Hematopoietic multipotent progenitor cell treated with erythropoietin and hydrocortisone succinate and interleukin-3 and kit ligand, for 6 days (in vitro differentiated cells): ENCODE measurements at places on chromosomes 16 and 17.
A peak's percentile ranks its signal among the peaks of the same experiment; 100 is the strongest.

GRCh38 chr16:8951447-8952280 is 12.0 kb downstream of the USP7 start:
- DNase-seq = no peak

GRCh38 chr17:78122216-78122930 is 6.2 kb downstream of the TMC6 start:
- peak; percentile 62 for DNase-seq

DNA sequence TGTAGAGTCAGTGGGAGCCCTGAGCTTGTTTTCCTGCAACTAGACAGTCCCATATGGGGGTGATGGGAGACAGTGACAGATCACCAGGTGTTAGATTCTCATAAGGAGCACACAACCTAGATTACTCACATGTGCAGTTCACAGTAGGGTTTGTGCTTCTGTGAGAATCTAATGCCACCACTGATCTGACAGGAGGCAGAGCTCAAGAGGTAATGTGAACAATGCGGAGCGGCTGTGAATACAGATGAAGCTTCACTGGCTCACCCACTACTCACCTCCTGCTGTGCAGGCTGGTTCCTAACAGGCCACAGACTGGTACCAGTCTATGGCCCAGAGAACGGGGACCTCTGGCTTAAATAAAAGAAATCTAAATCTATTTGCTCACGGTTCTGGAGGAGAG is 10.2 kb upstream of the HSD17B2 start:
- DNase-seq = no peak

DNA sequence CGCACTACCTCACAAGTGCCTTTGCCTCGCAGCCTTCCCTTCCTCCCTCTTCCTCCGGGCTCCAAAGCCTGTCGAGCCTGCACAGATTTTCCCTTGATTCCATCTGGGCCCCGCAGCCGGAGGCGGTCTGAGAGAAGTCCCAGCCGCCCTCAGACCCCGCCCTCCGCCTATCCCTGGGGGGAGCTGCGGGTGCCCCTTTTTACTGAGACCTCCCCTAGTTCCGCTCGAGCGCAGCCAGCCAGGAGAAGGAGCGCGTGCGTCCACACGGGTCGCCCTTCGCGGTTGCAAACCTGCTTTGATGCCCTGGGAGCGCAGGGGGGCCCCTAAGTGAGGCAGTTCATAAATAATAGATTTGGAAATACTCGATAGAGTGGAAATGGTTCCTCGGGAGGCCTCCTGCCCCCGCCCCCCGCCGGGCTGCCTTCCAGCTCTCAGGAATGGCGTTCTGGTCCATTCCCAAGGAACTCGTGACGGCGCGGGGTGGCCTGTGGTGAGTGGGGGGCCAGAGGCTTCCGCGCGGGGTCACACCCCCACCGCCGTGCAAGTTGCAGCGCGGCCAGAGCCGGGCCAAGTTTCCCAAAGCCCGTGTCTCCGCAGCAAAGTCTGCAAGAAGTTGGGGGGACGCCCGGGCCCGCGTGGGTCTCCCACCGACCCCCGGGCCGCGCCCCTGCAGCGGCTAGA is 610 bp downstream of the C16orf74 start:
- peak; percentile 55 for DNase-seq

DNA sequence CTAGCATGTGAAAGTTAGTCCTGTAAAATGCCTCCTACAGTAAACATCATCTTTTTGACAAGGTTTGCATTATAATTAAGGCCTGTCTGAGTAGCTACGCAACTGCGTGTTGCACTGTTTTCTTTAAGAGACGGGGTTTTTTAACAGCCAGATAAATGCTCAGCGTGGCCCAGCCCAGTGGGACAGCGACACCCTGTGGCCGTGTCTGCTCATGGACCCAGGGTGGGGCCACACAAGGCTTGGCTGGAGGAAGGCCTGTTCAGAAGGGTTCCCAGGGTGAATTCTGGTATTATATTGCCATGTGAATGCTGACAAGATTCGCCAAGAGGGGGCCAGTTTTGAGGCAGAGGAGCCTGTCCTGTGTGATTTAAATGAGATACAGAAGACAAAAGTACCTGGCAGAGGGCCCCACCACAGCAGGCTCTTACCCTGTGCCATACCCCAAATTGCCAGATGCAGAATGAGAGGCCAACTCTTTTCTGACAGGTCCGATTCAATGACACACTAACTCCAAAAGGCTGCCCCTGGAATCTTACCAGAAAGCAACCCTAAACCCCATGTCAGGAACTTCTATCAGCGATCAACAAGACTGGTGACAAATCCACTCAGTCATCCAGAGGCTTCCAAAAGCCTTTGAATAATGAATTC is 65.9 kb upstream of the IRX6 start:
- DNase-seq = peak; percentile 80

- no peak for DNase-seq
These were observed 6.9 kb upstream of the HOXB2 start for GRCh38 chr17:48551596-48552465.

DNA sequence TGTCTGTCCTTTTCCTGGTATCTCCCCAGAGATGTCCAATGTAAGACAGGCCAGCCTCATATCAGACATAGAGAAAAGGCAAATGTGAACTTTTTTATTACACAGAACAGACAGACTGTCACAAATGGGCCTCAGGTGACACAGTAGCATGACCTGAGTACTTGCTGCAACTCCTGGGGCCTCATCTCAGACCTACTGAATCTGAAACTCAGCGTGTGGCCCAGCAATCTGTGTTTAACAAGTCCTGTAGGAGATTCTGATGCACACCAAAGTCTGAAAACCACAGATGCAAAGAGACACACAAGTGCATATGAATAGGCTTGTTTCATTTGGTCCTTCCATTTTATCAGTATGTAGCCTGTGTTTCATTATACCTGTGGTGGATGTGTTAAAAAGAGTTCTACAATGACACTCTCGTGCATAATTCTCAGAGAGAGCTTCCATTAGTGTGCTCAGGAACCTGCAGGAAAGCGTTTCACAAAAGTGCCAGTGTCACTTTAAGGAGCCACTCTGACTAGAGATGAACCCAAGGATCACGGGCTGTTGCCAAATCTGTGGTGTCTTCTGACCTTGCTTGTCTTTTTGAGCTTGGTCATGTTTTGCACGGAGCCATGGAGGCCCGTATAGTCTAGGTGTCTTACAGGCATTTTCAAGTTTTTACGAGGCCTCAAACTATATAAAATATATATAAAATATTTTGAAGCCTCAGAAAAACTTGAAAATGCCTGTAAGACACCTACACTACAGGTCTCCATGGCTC is 33.8 kb upstream of the NF1 start:
- no peak for DNase-seq

- no peak for DNase-seq
These were observed 74.8 kb upstream of the DNAH17 start for GRCh38 chr17:78652024-78652423.

- no peak for DNase-seq
These were observed 114.4 kb downstream of the CDH13 start for GRCh38 chr16:82741073-82741615.

- no peak for DNase-seq
These were observed 7.9 kb downstream of the GP2 start for GRCh38 chr16:20319406-20319805.

- no peak for DNase-seq
These were observed 572.1 kb upstream of the PSMD7 start for GRCh38 chr16:73724503-73724902.

DNA sequence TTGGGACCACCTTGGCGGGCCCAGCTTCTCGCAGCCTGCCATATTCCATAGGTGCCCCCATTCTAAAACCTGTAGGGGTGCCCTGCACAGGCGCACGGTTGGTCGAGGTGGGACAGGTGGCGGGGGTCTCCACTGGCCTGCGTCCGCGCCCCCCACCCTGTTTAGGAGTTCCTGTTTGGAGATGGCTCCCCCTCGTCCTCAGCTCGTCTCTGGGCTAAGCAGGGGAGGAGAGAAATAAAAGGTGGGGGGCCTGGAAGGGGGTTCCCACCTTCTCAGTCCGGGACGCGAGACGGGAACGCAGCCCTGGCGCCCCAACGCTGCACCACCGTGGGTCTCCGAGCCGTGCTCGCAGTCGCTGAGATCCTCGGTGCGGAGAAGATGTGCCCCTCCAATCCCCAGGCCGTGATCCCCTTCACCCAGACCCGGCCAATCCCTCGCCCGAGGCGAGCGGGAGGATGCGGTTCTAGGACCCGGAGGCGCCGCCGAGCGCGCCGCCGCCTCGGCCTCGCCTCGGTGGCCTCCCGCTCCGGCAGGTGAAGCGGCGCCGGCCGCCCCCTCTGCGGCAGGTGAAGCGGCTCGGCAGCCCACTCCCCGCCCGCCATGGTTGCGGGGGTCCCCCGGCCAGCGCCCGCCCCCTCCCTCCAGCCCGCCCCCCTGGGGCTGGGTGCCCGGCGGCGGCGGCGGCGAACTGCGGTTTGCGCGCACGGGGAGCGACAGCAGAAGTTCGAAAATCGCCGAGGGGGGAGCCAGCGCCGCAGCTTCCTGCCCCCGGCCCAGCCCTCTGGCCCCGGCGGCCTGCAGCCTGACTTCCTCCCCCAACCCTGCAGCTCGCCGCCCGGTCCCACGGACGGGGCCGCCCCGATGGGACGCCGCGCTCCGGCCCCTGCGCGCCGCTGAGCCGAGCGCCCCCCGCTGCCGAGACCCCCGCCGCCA is at the start of gene FMNL1:
TSS of gene FMNL1 (plus strand) at position 805 of the 933 bp plus-strand sequence. CDS start 240 bp downstream, outside the sequence.
- peak; percentile 71 for DNase-seq

DNA sequence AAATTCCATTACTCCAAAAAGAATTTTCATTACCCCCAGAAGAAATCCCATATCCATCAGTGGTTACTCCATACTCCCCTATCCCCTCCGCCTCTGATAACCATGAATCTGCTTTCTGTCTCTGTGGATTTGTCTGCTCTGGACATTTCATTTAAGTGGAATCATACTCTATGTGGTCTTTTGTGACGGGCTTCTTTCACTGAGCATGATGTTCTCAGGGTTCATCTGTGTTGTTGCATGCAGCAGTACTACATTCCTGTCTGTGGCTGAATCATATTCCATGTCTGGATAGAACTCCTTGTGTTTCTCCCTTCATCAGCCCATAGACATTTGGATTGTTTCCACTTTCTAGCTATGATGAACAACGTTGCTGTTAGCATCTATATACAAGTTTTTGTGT is 59.5 kb upstream of the IRX3 start:
- DNase-seq = no peak

- DNase-seq = peak; percentile 40
These were observed 13.6 kb downstream of the ZC3H7A start for GRCh38 chr16:11783319-11784037.

DNA sequence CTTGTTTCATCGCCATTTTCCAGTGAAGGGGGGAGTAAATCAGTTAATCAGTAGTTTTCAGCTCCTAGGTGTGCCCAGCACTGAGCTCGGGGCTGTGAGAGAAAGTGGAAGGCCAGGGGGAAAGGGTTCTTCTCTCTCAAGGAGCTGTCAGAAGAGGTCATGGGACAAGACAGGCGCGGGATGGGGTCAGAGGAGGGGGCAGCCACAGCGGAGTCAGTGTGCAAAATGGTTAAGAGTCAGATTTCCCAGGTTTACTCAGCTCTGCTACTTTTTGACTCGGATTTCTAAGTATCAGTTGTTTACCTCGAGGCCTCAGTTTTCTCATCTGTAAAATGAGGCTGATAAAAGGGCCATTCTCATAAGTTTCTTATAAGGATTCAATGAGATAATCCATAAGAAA is 4.3 kb upstream of the XYLT1 start:
- DNase-seq = no peak

- DNase-seq = no peak
These were observed 30.0 kb downstream of the SIAH1 start for GRCh38 chr16:48354877-48355855.
